ENCODE measurements at places on chromosomes 7 and 10.

DNA sequence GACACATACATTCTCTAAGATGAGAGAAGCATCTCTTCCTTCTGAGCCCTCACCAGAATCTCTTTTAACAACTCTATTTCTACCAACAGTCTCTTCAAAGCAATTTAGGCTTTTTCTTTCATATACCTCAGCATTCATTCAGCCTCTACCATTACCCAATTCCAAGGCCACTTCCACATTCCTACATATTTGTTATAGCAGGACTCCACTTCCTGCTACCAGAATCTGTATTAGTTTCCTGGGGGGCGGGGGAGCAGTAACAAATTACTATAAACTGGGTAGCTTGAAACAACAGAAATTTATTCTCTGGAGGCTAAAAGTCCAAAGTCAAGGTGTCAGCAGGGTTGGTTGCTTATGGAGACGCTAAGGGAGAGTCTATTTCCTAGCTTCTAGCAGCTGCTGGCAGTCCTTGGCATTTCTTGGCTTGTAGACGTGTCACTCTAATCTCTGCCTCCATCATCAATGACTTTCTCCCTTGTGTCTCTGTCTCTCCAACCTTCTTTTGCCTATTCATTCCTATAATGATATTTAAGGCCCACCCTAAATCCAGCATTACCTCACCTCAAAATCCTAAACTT, 7.4 kb downstream of the PRPS1L1 start:
- no peak for DNase-seq

DNA sequence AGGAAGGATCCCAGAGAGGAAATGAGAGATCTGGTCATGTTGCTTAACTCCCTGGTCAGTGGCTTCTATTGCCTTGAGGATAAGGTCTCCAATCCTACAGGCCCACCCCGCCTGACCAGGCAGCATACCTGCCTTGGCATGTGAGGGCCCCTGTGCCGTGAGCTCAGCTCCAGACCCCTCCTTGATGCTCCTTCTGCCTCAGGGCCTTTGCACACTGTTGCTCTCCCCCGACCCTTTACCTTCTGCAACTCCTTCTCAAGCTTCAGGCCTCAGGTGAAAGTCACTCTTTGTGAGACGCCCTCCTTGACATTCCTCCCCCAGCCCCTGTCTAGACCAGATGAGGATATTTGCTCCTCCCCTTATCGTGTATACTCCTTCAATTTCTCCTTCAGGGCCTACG, 62.8 kb downstream of the FAM241B start:
- no peak for DNase-seq

DNA sequence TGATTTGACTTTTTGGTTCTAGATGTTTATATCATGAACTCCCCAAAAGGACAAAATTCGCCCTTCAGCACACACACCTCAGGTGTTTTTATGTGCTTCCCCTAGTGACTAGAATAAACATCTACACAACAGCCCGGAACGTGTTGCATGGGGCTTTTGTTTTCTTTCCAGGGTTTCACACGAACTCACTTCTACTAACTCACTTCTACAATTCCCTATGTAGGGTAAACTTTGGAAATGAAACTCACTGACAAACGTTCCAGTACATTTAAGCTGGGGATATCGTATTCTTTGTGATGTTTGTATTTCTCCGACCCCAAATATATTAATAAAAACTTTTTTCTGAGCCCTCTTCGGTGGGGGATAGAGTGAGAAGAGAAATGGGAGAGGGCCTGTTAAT, 1.4 kb downstream of the TRA2A start:
- no peak for DNase-seq

DNA sequence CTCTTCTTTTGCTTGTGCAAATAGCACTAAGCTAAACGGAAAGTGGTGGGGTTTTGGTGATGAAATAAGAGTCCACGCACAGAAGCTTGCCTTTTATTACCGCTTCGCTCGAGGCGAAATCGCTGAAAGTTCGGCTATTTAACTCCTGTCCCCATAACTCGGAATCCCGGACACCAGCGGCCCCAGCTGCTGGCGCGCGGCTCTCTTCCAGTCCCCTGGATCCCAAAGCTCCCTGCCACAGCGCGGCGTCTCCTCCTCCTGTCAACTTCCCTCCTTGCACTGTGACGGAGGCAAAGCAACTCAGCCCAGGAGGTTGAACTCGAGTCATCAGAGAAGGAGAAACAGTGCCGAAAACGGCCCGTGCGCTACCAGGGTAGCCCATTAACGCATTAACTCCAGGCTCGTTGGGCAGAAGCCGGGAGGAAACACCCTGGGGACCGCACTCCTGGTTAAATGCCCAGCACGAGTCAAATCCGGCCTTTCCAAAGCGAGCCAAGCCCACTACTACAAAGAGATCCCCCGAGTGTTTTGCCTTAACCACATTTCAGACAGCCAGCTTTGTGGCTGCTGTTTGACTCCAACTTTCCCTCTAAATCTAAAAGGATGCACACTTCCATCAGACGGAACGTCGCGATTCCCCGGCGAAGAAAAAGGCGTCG, 1.3 kb downstream of the SEMA3D start:
- no peak for DNase-seq

DNA sequence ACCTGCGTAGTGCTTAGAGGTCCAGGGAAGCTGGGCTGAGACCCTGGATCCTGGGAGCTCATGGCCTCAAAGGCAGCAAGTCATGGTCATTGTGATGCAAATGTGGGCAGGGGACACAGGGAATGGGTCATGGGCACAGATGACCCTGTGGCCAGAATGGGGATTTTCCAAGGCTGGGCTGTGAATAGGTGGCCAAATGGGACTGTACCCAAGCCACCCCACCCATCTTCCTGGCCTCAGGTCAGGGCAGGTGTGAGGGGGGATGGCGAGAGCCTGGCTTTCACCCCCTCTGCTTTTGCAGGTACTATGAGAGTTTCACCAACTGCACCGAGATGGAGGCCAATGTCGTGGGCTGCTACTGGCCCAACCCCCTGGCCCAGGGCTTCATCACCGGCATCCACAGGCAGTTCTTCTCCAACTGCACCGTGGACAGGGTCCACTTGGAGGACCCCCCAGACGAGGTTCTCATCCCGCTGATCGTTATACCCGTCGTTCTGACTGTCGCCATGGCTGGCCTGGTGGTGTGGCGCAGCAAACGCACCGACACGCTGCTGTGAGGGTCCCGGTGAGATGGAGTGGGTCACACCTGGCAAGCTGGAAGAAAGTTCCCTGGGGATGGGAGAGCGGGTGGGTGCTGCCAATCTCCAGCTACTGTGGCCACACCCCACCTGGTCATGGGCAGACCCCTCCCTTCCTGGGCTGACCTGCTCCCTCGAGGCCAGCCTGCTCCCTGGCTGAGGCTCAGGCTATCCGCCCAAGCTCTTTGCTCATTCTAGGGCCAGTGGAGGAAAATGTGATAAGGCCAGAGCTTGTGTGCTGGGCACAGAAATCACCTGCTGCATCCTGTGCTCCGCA, 25.5 kb downstream of the RAMP3 start:
- DNase-seq, result no peak

- no peak for DNase-seq
Observed at GRCh38 chr10:373526-374309, 238.5 kb downstream of the ZMYND11 start.

GRCh38 chr7:2175514-2175913, 57.2 kb downstream of the MAD1L1 start:
- DNase-seq, result peak; percentile 60

DNA sequence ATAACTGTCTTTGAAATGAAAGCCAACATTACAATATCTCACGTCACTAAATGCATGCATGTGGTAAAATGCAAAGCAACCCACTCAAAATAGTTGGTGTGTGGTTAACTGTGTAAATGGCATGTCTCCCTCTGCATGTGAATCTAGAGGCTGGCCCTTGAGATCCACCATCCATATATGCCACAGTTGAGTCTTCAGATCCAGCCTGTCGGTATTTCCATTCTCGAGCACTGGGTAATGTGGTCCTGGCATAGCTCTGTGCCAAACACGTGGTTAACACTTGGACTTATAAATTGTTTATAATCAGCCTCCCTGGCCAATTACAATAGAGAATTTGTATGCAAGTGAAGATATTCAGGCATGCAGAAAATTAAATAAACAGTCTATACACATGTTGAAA, 90.3 kb downstream of the LYZL1 start:
- DNase-seq, result no peak

DNA sequence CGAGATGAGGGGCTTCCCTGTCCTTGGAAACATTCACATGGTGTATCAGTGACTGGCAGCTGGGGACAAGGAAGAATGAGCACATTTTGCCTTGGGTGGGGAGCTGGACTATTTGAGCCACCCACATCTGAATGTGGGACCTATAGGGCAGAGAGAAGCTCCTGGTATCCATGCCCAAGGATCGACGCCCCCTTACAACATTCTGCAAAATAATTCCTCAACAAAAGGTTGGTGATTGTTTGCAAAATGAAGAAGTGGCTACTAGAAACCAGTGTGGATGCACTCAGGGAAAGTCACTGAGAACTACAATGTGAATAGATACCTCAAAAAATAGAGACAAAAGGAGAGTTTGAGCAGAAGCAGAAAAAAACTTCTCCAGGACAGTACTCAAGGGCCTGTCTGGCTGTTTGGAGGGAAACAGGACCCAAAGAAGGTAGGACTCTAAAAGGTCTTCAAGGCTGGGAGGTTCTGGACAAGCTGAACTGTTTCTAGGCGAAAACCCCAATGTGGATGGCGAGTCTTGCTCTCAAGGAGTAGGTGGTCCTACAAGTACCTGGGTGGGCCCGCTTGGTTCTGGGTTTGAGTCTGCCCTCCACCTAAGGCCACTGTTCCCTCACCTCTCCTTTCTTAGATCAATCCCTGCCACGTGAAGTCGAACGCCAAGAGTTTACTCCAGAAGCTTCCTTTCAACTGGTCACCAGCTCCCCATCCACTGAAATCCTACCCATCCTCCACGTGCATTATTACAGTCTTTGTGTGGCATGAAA, 125.0 kb upstream of the ZNF746 start:
- no peak for DNase-seq

DNA sequence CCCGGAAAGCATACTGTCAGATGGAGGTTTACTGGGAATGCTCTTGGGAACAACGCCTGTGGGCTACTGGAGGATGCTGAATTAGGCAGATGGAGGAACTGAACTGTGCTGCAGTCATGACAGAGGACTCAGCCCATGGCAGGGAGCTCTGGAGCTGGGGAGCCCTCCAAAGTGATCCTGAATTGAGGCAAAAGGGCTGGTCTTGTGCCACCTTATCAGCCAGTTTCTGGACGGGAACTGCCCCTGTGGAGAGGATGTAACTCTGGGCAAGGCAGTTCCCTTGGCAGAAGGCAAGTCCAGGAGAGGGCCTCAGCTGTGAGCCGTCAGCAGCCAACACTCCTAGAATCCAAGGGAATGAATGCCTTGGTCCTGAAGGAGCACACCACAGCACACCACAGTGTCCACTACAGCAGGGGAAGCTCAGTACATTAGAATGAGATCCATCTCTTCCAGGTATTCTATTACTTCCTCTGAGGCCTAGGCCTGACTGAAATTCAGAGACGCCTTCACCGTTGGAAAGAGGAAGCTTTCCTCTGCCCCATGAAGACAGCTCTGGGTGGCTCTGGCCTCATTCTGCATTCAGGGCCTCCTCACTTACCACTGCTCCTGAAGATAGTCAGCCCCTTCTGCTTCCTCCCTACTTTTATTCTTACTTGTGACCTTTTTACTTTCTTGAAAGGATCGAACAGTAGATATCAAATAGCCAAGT, 139.6 kb upstream of the GPR26 start:
- no peak for DNase-seq

DNA sequence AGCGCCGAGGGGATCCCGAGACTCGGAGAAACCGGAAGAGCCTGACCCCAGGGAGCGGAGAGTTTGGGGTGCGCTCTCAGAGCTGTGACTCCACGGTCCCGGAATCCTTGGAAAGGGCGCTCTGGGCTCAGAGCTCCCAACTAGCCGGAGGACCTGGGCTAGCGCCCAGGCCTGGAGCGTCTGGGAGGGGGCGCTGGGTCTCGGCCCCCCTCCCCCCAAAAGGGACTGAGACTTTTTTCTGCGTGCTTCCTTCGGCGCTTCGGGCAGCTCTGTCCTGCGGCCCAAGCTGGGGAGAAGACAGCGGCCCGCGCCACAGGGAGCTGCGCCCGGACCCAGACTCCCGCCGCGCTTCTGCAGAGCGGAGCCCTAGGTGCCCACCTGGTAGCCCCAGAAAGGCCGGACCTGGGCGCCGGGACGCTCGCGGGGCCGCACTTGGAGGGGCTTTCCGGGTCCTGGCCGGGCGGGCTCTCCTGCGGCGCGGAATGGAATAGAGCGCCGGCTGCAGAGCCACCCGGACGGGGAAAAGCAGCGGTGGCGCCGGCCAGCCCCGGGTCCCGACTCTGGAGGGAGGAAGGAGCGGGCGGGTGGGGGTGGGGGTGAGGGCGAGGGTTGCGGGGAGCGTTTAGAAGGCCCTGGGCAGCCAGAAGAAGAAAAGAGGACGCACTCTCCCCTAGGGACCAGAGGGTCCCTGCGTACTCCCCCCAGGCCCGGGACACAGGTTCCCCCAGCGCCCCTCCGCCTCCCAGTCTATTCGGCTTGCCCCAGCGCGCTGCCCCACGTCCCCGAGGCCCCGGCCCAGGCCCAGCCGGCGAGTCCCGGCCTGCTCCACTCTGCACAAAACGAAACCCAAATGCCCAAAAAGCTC, 4.7 kb downstream of the ZNF503 start:
- no peak for DNase-seq

GRCh38 chr10:43076876-43077420, at the start of gene RET:
Gene RET, plus strand, starts transcription at chr10:43077069. Its CDS starts 190 bp downstream, at chr10:43077259.
- DNase-seq, result peak; percentile 70

- no peak for DNase-seq
Observed at GRCh38 chr7:112411186-112411795, 39.0 kb upstream of the IFRD1 start.

DNA sequence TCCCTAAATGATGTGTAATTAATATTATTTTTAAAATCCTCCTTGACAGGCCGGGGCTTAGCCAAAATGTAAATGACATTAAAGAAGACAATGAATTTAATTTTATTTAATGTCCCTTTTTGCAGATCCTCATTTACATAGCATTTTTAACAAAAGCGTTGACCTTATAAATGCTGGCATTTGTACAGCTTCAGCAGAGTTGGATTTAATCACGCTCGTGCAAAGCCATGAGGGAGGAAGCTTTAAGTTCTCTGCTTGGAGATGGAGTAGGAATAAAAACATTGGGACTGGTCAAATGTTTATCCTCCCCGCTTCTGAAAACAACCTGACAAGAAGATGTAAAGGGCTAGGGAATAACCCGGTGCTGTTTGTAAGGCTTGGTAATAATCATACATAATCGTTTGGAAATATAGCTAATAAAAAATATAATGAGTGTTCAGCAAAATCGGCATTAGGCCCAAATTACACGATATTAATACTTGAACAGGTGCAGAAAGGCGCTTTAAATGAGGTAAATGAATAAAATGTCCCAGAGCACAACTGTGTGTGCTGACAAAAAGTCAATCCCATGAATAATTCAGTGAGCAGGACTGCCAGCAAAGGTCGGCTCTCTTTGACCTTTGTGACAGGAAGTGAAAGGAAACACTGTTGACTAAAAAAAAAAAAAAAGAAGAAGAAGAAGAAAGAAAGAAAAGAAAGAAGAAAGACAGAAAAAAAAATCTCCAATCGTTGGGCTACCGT, 11.5 kb downstream of the EBF3 start:
- DNase-seq, result no peak
